ENCODE measurements at places on chromosomes 2 and 18.
A peak's percentile ranks its signal among the peaks of the same experiment; 100 is the strongest.

DNA sequence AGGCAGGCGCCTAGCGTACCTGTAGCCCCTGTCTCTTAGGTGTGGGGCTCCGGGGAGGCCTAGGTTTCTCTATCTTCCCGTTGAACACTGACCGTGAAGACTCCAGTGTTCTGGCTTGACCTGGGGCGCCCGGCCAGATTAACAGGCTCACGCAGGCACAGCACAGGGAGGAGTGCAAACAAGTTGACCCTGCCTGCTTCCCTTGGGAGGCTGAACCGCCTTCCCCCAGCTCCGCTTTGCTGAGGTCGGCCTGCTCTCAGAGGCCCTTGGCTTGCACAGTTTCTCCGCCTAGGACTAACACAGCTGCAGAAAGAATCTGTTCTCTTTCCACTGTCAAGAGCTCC, 567 bp downstream of the PCYOX1 start:
- no peak for DNase-seq

DNA sequence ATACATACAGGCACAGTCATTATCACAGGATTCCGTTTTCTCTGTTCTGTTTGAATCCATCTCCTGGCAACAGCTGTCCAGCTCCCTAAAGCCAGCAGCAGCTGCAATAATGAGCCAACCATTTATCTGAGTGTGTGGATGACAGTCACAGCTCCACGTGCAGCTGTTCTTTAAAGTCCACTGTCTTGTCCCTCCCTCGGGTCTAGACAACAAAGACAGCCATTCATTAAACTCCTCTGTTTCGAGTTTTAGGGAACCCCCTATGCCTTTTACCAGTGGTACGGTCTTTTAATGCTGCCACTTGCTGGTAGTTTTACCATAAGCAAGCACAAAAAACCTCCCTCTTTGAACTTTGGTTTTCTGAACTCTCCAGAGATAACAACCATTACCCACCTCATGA, 16.0 kb upstream of the MSGN1 start:
- DNase-seq = no peak

DNA sequence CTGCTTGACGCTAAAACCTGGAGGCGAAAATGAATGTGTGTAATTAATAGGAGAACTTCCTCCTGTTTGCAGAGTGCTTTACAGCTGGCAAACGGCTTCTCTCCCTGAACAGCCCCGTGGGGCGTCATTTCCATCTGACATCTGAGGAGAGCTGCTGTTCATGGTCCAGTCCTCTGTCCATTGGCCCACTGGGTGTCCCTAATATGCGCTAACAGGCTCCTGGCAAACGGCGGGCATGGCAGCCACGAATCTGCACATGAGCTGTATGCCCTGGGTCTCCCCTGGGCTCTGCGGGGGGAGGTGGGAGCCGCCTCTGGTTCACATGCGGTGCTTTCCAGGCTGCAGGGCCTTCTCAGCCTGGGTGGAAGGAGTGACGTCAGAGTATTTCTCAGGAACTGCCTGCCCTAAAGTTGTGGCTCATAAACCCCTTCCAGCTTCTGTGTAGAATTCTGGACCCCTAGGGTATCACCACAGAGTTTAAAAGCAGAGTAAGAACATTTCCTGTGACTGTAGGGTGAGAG, 73.2 kb downstream of the LRRFIP1 start:
- DNase-seq = peak; percentile 83

- no peak for DNase-seq
These were observed 180.0 kb upstream of the NXPH2 start for GRCh38 chr2:138960191-138960590.

GRCh38 chr2:42138163-42139015, 30.8 kb upstream of the EML4 start:
- DNase-seq = no peak

DNA sequence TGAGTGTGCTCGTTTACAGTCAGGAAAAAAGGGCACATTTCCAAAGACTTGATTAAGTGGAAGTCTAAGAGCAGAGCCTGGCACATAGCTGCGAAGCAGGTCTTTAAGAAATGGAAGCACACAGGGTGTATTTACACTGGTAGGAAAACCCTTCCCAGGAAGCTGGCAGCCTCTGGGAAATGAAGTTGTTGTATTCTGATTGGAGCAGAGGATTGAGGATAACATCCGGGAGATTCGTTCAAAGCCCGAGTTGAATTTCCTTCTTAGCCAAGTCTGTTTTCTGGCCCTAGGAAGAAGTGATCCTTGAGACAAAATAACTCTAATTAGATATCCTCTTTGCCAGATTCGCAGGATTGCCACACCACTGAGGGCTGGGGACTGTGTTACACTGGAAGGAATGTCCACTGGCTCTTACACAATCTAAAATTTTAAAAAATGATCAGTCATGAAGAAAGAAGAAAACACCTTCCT, 75.9 kb downstream of the ITGB1BP1 start:
- no peak for DNase-seq

DNA sequence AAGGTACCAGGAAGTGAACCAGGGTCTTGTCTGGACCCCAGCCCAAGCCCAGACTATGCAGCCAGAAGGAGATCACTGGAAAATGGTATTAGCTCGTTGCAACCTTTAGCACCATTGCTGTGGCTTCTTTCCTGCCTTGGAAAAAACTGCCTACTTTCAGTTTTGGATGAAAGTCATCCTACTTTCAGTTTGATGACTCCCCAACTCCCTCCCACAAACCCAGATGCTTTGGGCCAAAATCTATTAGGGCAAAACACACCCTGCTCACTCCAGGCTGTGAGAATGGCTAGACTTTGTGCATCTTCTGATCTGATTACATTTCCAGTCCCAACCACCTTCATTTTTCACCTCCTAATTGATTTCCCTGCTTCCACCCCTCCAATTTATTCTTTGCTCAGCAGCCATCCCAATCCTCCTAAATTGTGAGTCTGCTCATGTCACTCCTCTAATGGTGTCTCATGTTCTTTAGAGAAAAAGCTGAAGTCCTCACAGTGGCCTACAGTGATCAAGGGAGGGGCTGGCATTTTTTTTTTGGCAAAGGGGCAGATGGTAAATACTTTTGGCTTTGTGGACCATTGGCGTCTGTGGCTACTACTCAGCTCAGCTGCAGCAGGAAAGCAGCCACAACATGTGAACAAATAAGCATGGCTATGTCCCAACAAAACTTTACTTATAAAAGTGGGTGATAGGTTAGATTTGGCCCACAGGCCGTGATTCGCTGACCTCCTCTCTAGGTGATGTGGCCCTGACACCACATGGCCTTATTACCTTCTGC, 368.7 kb downstream of the SLC4A3 start:
- DNase-seq = no peak

- DNase-seq = no peak
These were observed 12.6 kb upstream of the EPB41L3 start for GRCh38 chr18:5556310-5556974.

GRCh38 chr2:16321872-16322271, 343.8 kb downstream of the CYRIA start:
- no peak for DNase-seq

DNA sequence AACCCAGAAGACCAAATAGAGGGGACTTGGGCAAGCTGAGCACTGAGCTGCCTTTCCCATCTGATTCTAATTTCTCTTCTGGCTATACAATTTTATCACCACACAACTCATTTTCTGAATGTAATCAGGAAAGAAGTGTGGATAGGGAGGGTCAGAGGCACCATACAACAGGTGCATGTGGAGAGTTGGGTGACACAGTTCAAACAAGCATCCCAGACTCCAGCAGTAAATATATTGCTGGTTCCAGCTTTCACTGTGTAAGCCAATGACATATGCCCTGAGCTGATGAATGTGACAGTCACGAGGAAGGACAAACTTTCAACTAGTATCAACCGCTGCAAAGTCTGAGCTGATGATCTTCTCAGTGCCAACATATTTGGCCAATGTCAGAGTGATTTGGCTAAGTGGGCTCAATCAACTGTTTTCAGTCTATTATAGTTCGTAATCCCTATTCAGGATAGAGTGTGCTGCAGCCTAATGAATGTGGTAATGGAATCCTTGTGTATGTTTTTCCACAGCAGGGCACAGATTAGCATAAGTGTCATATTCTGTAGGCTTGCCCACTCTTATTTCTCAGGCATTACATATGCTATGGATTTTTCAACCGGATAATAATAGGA, 109.9 kb upstream of the MEIS1 start:
- DNase-seq = no peak

DNA sequence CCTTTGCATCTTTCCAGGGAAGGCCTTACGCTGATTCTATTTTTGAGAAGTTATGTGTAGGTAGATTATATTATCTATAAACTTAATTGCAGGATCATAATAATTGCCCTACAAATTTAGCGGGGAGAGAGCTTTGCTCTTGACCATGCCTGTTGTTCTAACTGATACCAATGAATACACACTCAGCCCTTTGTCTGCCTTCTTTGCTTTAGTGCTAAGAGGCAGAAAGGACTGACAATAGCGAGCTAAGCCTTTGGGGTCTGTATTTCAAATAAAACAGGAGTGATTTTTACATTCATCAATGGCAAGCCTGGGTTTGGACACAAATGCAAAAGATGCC, 115.3 kb upstream of the STON1 start:
- no peak for DNase-seq

- no peak for DNase-seq
These were observed 70.8 kb downstream of the MYO3B start for GRCh38 chr2:170248574-170249393.

DNA sequence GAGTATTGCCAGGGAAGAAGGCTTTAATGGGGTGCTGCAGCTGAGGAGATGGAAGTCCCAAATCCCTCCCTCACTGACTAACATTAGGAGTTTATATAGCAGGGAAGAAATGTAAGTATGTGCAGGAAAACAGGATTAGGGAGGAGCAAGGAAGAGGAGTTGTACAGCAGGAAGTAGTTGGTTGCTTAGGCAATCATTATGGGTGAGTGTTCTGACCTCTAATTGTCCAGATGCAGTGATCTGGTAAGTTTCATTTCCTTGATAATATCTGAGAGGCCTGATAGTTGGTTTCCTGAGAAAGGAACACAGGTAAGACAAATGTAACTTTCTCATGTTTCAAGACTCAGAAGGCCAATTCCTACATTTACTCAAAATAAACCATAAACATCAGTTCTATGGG, 331.9 kb upstream of the GULP1 start:
- no peak for DNase-seq

DNA sequence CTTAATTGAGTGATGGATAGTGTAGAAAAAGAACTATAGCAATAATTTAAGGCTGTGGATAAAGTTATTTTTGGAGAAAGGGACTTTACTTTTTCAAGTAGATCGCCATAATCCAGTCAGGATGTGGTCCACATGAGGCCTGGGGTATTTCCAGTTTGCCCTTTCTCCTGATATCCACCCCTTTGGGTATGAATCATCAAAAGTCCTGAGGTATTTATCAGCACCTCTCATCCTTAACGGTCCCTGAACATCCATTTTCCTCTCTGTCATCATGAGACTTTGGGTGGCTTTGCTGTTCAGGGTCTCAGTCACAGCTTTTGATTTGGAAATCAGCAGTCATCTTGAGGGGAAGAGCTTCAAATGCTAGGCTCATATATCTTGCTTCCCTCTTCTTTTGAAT, 39.3 kb upstream of the ELAC1 start:
- no peak for DNase-seq

DNA sequence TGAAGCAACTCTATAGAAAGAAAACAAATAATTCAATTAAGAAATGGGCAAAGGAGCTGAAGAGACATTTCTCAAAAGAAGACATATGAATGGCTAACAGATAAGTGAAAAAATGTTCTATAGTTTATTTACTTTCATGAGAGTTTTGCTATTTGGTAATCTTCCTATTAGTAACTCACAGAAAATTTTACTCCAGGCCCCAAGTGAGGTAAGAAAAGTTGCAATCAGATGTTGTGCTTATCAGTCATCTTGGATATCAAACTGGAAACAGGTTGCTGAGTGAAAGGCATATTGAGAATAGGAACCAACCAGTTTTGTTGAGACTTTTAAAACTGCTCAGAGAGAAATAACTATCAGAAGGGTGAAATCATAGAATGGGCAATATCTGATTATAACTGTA, 1179.0 kb upstream of the ACVR2A start:
- DNase-seq = no peak

GRCh38 chr2:111100765-111101162, 19.9 kb upstream of the BCL2L11 start:
- peak; percentile 13 for DNase-seq

- DNase-seq = no peak
These were observed 331.0 kb downstream of the MYCN start for GRCh38 chr2:16271231-16271896.

DNA sequence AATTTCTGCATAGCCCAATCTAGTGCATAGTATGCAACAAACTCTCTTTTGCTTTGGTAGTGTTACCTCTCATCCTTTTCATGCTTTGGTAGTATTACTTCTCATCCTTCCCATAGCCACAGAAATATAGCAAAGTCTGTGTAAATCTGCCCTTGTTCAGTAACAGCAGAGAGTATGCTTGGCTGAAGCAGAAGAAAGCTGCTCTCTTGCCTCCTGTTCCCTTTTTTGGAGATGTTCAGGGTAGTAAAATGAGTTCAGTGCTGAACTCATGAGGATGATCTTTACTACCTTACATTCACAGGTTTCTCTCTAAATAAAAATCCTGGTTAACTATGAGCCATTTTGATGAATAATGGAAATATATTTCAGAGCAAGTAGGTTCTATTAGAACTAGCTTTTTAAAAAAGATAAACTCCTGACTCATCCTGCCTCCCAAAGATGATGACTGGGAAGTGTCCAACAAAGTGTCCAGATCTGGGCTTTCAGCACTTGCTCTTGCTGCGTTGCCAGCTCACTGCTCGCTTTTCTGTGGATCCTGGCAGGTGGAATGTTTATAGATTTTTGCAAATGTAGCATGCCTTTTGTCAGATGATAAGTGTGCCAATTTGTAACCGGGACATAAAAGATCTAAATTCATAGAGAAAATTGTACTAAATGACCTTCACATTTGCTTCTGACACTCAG, 29.4 kb upstream of the CHMP3 start:
- DNase-seq = no peak

GRCh38 chr2:212414767-212415211, 123.8 kb downstream of the ERBB4 start:
- no peak for DNase-seq

DNA sequence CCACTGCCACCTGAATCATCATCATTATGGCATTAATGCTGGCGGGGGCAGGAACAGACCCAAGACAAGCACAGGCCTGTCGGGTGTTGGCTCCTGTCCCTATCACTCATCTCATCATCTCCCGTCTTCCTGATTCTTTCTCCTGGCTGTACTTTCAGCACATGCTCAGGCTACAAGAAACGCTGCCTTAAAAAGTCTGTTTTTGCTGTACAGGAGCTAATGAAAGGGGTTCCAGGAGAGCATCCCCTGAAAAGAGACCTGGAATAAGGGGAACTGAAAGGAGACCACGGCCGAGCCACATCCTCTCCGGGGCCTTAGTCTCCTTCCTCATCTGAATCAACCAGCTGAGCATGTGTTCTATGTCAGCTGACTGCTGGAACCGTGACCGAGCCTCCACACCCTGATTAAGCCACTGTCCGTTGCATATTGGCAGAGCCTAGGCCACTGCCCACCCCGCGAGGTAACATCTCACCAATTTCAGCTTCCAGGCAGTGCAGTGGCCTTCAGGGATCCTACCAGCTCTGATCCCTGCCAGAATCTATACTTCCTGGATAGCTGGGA, 62.6 kb downstream of the DNMT3A start:
- no peak for DNase-seq

DNA sequence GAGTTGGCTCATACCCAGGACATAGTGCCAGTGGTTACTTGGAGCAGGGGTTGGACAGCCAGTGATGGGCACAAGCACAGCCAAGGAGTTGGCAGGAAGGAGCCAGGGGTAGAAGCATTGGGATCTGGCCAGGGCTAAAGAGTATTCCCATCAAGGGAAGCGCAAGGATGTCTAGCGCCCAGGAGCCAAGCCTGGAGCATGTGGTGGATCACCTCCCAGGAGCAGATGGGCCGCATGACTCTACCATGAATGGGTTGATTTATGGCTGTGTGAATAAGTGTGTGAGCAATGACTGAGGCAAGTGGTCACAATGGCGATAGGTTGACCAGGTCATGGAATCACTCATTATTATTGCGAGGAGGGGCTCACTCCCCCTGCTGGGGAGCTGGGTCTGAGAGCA, 111.1 kb downstream of the FHOD3 start:
- no peak for DNase-seq

Measured in stimulated activated CD8-positive, alpha-beta memory T cell treated with anti-CD3 and anti-CD28 coated beads, Interleukin-15, amount 100 ng/mL, for 48 hours (primary cell).